Spleen (tissue), 13 donors: ENCODE measurements at places on chromosomes 1 and 21.
A peak's percentile ranks its signal among the peaks of the same experiment; 100 is the strongest.

DNA sequence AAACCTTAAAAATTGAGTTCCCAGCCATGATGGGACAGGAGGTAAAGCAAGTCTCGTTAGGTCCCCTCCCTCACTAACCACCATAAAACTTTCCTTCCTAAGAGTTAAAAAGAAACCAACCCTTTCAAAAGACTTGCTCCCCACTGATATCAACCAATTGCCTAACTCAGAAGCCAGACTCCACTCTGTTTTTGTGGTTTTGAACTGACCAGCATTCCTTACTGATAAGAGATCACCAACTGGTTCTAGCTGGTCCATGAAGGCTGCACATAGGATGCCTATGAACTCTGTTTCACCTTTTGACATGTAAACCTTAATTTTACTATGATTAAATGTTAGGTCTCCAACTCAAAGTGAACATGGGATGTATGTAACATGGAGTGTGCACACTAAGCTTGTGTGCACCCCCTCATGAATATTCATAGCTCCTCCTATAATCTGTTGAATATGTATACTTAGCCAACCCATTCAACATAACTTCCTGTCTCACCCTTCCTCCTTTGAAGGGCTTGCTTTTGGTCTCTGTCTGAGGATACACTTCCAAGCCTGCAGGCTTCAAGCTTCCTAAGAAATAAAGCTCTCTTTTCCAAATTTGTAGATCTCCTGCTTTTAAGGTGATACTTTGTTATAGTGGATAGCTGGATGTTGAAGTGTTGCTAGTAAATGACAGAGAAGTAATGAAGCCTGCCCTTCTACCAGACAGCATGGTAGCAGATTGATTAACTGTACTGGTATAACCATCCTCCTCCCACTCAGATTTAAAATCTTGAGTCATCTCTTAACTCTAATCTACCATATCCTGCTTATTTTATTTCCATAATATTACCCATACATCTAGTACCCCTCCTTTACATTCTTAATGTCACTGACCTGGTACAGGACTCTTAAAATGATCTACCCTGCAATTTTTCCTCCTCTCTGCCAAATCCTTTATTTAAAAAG is 95.6 kb downstream of the ZNF644 start:
- no peak for DNase-seq

GRCh38 chr21:42550817-42551216 is 37.2 kb downstream of the SLC37A1 start:
- no peak for DNase-seq

DNA sequence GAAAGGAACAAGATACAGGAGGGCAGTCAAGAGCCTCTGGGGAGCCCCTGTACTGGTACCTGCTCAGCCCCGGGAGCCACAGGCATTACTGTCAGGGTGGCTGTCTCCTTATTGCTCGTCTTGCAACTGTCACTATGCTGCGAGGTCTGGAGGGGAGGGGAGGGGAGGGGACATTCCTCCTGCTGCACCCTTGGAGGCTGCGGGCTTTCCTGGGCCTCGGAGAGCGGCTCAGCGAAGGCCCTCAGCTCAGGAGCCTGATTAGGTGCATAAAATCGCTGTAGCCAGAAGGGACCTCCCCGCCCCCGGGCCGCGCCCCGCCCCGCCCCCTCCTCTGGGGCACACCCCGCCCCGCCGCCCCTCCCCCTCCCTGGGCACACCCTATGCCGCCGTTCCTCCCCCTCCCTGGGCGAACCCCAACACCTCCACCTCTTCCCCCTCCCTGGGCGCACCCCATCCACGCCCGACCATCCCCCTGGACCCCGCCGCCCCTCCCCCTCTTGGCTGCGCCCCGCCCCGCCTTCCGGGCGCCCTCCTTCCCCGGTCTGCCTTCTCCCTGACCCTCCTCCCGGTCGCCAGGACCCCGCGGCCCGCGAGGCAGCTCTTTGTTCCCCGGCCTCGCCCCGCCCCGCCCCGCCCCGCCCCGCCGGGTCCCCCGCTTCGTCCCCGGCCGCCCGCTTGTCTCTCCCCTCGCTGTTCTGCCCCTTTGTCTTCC is 35.5 kb downstream of the CACHD1 start:
- peak; percentile 85 for DNase-seq

GRCh38 chr1:13619909-13620308 is 36.3 kb downstream of the PDPN start:
- DNase-seq: no peak

DNA sequence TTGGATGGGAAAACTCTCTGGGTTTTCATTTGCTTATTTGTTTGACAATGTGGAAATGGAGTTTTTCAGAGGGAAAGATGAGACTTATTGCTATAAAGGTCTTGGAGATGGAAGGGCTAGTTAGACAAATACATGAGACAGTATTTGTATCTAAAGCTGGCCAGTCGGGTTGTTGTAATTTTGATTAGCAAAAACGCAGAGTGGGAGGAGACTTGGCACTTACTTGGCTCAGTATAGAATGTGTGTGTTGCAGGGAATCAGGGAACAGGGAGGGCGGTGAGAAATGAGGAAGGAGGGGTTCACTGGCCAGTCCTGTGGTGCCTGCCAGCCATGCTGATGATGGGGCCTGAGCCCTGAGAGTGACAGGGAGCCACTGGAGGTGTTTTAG is 6.0 kb upstream of the FOXE3 start:
- DNase-seq: no peak

GRCh38 chr1:117106478-117106877 is 15.1 kb downstream of the TRIM45 start:
- no peak for DNase-seq

DNA sequence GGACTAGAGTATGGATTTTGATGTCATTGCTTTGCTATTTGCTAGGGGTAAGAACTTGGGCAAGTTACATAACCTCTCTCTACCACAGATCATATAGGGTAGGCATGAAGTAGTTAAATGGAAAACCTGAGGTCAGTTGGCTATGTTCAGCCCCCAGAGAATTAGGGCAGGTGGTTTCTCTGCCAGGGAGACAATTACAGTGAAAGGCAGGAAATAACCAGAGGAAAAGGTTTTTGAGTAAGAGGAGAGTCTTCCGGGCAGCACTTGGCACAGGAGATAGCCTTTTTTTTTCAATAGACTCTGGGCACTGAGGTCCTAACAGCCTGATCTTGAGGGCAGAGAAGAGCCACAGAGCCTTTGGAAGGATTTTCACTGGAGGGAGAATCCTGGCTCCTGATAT is 16.7 kb upstream of the SERBP1 start:
- DNase-seq: no peak

DNA sequence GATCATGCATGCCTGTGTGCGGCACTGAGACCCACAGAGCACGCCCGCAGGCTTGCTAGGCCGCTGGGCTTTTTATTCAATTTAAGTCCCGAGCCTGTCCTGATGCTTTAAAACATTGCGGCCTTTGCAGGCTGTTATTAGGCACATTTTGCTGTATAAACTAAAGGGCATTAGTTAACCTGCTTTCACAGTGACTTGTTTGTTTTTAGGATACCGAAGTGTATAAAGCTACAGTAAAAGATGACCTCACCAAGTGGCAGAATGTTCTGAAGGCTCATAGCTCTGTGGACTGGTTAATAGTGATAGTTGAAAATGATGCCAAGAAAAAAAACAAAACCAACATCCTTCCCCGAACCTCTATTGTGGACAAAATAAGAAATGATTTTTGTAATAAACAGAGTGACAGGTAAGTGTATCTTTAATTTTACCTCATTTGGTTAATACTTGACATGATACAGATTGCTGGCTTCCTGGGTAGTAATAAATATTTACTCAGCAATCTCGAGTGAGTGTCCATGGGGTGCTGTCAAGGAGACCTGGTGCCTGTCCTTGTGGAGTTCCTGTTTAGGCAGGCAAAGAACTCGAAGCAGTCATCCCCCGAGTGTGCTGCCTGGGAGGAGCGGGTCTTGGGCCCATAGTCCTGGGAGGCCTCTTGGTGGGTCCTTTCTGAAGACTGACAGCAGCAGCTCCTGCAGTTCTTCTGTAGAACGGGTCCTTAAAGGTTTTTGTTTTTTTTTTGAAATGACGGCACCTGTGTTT is 40.1 kb downstream of the TRAPPC10 start:
- no peak for DNase-seq

DNA sequence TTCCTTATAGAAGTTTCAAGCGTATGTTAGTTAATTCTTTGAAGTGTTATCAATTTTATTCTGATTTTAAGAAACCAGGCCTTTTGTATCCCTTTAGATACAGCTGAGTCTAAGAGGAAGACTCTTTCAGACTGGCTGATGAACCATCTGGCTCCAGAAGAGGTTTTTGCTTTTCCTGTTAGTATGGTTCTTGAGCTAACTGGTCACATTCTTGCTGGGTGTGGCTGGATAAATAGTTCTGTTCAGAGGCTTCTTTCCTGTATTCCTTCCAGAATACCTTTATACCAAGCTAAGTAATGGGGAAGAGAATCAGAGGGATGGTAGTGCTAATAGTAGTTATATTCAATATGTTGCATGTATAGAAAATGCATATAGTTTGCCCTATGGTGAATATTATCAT is 12.4 kb downstream of the HS2ST1 start:
- no peak for DNase-seq

- DNase-seq: no peak
Measured at GRCh38 chr1:152169366-152170025, 10.5 kb upstream of the RPTN start.

GRCh38 chr1:99133756-99134500 is 129.3 kb upstream of the PLPPR5 start:
- no peak for DNase-seq

- DNase-seq: peak; percentile 82
Measured at GRCh38 chr1:231527586-231528171, 790 bp upstream of the TSNAX start.

DNA sequence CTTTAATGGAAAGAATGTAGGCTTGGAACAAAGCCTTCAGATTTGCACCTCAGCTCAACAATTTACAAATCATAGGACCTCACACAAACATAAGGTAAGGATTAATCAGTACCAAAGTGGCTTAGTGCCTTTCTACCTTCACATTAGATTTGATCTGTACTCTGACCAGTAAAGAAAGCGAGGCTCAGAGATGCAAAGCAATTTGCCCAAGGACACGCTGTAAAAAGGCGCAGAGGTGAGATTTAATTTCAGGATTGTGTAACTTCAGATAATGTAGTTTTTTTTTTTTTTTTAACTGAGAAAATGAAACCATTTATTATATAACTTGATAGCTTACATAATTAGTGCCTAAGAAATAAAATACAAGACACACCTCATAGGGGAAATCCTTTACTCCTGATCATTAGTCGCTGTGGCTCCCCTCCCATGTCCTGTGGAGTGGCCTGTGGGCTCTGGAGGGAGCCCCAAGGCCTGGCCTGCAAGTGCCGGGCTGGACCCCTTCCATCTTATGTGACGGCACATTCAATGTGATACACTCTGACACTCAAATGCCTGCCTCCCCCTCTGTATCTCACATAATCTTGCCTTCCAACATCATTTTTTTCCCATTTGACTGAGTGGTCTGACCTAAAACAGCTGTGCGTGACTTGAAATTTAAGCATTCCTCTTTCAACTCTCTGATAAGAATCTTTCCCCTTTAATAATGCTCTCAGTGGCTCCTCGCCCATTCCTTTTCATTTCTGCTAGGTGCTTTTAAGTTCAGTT is 426.5 kb upstream of the DAB1 start:
- DNase-seq: no peak

DNA sequence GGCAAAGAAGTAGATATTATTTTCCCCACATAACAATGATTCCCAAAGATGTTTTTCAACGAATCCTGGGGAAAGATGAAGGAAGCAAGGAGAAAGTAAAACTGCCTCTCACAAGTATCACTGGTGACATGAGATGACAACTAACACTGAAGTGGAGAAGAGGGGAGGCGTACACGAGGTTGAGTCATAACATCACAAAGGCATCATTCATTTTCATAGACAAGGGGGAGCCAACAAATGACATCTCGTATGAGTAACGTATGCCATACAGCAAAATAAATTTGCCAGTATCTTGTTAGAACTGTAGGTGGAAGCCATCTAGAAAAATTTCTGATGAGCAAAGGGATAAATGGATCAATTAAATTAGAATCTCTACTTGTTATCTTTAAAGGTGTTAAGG is 56.6 kb downstream of the ATP1B1 start:
- DNase-seq: no peak

DNA sequence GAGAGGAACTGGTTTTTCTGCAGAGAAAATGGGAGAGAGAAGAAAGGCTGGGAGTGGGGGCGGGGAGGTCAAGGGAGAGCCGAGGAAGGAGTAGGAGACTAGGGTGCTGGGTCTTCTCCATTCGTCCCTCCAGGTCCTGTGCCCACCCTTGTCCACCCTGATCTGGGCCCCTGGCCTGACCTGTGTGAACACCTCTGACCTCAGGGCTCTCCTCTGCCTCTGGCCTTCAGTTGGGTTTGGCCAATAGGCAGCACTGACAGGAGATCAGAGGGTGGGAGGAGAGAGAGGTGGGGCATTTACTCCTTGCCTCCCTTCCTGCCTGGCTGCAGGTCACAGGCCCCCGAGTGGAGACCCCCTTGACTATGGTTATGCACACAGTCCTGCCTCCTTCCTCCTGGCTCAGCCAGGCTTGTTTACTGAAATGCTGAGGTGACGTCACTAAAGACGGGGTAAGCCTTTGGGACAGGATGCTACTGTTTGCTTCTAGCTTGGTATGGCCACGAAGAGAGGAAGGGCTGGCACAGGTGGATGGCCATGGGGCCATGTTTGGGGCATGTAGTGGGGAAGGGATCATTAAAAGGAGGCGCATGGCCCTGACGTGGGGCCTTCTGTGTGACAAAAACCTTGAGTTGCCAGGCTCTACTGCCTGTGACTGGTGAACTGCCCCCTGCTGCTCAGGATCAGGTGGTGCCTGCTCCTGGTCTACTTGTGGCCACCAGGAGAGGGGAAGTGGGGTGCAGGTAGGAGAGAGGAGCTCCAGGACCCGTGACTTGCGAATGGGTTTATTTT is 248.7 kb upstream of the CSF3R start:
- DNase-seq: no peak

- DNase-seq: peak; percentile 63
Measured at GRCh38 chr1:221174330-221174993, 295.2 kb downstream of the HLX start.

GRCh38 chr1:109357616-109358015 is 40.1 kb downstream of the SORT1 start:
- no peak for DNase-seq

DNA sequence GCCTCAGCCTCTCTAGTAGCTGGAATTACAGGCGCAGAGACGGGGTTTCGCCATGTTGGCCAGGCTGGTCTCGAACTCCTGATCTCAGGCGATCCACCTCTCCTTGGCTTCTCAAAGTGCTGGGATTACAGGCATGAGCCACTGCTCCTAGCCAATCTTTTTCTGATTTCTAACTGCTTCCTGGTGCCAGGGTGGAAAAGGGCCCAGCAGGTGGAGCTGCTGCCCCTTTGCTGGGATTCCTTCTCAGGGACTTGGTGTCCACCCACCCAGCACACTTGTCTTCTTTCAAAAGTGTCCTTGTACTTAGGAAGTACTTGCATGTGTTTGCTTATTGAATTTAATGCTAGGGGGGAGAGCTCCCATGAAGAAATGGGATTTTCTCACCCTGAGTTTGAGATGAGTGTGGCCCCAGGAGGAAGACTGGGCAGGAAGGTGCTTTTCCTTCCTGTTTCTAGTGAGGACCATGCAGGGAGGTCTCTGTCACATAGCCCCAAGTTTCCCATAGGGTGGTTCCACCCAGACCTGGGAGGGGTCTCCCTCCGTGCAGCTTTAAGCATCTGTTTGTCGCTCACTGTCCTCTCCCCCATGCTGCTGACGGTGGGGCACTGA is 14.2 kb downstream of the UTP11 start:
- DNase-seq: no peak

- DNase-seq: no peak
Measured at GRCh38 chr1:172917972-172918371, 132.8 kb downstream of the TNFSF18 start.
